ENCODE measurements at places on chromosomes 3 and 15.

- DNase-seq, result no peak
Measured at GRCh38 chr3:50415816-50416215, 56.5 kb upstream of the TMEM115 start.

DNA sequence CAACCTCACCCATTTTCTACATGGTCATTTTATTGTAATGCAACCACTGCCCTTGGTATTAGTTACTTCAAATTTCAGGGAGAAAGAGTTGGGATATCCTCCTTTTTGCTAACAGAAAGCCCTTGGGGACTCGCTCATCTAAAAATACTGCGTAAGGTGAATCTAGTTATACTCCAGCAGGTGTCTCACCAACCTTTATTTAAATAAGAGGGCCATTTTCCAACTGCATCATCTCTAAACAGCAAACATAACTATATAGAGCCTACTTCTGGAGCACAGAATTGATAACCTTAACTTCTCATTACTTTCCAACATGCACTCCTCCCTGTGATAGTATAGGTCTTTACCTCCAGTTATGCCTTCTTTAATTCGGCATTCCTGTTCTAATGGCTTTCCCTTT, 77.5 kb downstream of the TBL1XR1 start:
- DNase-seq, result no peak

GRCh38 chr15:31975830-31976229, 54.5 kb upstream of the CHRNA7 start:
- DNase-seq, result no peak

DNA sequence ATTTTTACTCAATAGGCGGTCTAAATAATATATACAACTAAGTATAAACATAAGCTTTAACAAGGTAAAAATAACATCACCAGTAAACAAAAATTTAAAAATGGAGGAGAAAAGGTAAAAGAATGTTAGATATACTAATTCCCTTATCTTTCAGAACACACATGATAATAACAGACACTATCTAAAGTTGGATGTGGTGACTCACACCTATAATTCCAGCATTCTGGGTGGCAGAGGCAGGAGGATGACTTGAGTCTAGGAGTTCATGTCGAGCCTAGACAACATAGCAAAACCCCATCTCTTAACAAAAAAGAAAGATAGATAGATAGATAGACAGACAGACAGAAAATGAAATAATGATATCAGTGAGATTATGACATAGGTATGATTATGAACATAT, 85.1 kb downstream of the STAG1 start:
- no peak for DNase-seq

GRCh38 chr3:192816351-192816750, 89.0 kb upstream of the FGF12 start:
- peak; percentile 31 for DNase-seq

GRCh38 chr3:126782536-126782935, 78.5 kb downstream of the CHCHD6 start:
- peak; percentile 46 for DNase-seq

DNA sequence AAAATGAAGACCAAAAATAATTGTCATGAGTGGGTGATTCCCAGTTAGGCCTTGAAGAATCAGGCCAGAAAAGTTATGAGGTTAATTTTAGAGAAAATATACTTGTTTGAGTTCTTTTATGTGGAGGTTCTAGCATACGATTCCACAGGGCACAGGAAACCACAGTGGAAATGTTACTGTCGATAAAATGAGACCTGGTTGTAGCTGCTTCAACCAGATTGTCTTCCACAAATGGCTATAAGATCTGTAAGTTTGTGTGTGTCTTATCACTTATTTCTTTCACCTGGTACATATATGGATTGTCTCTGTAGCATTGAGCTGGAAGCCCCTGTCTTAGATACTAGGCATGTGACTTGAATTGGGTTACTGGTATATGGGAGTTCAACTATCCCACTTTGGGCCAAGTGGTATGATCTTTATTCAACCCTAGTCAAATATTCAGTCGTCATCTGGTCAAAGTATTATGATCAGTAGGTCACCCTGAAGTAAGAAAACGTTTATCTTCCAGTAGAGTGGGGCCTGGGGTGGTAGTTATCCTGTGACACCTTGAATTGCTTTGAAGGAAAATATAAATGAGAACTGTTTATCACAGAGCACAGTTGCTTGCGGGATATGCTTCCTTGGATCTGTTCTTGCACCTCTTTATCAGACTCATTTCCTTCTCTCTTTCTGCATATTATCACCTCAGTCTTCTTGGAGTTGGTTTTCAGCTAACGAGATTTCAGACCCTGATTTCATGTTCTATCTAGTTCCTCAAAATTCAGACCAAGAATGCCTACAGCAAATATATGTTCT, 21.5 kb upstream of the ZNF609 start:
- no peak for DNase-seq

DNA sequence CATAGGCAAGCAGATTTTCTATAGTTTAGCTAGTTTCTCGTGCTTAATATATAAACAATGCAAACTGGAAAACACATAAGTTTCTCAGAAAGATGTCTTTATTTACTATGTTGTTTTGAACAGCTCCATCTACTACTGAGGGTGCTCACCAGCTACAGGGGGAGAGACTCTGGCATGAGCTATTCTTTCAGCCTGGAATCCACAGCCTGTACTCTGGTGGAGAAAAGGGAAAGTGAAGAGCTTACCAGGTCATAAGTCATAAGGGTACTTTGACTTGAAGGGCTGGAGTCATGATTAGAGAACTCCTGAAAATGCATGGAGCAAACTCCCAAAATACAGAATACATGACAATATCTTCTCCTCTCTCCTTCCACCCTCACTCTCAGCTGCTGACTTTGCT, 4.4 kb upstream of the AVEN start:
- no peak for DNase-seq

DNA sequence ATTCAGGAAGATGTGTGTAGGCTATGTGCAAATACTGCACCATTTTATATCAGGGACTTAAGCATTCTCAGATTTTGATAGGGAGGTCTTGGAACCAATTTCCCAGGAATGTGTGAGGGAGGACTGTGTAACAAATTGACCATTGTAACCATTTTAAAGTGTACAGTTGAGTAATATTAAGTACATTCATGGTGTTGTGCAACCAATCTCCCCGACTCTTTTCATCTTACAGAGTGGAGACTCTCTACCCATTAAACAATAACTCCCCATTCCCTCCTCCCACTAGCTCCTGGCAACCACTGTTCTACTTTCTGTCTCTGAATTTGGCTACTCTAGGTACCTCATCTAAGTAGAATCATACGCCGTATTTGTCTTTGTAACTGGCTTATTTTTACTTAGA, 5.1 kb downstream of the RCN2 start:
- DNase-seq, result no peak

DNA sequence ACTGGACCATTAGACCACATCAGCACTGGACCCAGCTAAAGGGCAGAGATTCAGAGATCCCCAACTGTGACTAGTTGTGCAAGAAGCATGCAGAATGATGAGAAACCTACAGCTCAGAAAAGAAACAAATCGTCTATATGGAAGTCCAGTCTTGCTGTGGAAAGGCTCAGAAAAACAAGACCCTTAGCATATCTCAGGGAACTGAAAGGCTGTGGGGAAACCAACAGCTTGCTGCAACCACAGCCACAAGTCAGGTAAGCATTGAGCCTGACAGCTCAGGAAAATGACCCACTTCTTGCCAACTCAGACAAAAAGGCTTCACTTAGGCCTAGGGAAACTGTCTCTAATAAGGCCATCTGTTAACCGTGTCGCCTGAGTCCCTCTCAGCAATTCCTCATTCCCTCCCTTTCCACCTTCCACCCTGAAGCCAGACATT, 145.6 kb downstream of the LSAMP start:
- no peak for DNase-seq

DNA sequence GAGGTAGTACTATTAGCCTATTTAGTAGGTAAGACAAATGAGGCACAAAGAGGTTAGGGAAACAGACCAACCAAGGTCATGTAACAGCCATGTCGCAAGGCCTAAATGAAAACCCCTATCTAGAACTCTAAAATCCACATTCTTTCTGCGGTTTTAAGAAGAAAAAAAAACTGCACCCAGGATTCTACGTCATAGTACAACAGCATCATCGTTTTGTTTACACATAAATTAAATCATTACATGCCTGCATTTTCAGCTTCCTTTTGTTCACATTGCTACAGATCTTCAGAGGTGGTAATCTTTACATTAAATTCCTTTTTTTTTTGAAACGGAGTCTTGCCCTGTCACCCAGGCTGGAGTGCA, 548 bp upstream of the PSMD6 start:
- no peak for DNase-seq

DNA sequence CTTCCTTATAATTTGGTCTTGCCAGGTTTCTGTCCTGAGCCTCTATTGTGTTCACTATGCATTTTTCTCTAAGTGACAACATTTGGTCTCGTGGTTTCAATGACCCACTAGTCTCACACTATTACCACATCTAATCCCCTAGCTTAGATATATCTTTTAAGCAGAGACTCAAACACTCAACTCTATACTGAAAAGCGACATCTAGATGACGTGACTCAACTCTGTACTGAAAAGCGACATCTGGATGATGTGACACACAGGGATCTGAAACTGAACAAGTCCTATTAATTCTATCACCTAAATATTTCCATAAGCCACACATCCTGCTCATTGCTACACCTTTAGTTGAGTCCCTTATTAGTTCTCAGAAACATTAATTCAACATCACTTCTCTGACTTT, 141.7 kb upstream of the MBNL1 start:
- DNase-seq, result no peak

- DNase-seq, result no peak
Measured at GRCh38 chr3:74135808-74136207, 478.7 kb downstream of the CNTN3 start.

DNA sequence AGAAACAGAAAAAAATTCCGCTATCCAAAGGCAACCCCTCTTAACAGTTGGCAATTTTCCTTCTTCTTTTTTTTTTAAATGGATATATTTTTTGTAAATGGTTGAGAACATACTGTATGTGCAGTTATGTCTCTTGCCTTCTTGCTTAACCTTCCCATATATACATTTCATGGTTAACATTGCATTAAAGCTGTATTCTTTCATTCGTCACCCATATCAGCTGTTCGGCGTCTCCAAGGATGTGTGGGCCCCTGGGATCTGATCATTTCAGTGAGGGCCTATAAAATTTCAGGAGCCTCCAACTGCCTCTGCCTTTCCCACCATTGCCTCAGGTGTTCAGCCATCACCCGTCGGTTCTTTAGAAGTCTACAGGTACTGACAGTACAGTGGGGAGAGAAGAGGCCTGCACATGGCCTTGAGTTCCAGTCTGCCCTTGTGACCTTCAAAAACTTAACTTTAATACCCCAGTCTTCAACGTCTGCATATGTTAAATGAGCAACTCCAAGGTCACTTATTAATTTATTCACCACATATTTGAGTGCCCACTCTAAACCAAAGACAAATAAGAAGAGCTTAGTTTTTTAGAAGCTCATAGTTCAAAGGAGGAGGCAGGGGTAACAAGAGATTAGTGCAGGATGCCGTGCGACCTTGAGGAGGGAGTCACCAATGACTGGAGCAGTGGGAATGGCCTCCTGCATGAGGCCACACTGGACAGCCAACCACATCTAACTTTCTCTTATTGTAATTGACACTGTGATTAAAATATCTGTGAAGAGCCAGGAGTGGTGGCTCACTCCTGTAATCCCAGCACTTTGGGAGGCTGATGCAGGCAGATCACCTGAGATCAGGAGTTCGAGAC, 6.9 kb downstream of the ST6GAL1 start:
- no peak for DNase-seq

DNA sequence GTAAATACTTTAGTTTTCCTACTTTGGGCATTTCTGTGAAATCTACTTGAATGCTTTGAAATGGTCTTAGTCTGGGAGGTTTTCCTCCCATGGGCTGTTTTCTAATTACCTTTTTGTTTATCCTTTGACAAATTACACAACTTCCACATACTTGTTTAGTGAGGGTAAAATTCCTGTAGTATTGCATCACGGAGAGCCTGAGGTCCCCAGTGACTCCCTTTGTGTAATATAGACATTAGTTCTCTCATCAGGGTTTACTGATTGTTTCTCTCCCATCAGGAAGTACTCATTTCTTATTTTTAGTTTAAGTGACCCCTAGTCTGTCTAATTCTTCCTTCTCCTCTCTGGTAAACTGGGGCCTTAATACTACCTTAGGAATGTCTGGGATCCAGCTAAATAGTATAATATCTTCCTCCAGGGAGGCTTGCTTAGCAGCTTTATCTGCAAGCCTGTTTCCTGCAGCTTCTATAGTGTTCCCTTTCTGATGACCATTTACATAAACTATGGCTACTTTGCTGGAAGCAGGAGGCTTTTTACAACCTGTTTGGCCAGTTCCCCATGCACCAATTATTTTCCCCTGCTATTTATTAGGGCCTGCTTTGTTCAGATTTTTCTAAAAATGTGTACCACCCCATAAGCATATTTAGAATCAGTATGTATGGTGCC, 87.2 kb upstream of the XCR1 start:
- DNase-seq, result no peak

- no peak for DNase-seq
Measured at GRCh38 chr3:126448136-126448892, 27.4 kb downstream of the ZXDC start.

- DNase-seq, result no peak
Measured at GRCh38 chr3:151478335-151478697, 17.5 kb upstream of the IGSF10 start.

GRCh38 chr3:66490214-66490613, 10.6 kb downstream of the LRIG1 start:
- DNase-seq, result no peak

DNA sequence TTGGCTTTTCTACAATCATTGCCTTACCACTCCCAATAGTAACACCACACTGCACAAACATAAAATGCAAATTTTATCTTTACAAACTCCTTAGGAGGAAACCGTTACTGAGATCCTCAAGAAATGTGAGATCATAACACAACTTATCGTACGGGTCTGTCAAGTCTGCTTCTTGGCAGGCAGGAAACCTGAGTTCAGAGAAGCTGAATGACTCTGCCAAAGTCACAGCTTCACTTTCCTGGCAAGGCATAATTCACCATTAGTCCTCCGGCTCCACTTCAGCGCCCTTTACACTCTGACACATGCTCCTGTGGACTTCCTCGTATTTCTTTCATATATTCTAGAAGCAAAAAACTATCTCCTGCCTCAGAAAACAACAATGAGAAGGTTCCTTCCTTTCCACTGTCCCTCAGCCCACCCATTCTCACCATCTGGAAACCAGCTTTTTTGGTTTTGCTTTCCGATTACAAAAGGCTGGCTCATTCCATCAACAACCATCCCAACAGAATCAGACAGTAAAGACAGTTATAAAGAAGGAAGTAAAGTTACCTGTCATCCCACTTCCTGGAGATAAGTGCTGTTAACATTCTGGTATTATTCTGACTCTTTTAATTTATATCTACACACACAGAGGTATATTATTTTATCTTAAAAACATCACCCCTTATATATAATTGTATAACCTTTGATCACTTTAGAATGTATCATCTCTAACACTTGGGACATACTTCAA, 223.4 kb downstream of the STT3B start:
- DNase-seq, result no peak

- DNase-seq, result peak; percentile 7
Measured at GRCh38 chr3:48409291-48410201, 20.3 kb downstream of the PLXNB1 start.

GRCh38 chr3:44883999-44884431, 9.6 kb downstream of the TGM4 start:
- peak; percentile 46 for DNase-seq

Measured in iPS-NIHi11 (cell line).